ENCODE measurements at places on chromosomes 13 and 19. TPM values are rescaled to one million over a fixed set of nuclear protein-coding genes. Genes with fewer than 3 reads are reported as not detected.

DNA sequence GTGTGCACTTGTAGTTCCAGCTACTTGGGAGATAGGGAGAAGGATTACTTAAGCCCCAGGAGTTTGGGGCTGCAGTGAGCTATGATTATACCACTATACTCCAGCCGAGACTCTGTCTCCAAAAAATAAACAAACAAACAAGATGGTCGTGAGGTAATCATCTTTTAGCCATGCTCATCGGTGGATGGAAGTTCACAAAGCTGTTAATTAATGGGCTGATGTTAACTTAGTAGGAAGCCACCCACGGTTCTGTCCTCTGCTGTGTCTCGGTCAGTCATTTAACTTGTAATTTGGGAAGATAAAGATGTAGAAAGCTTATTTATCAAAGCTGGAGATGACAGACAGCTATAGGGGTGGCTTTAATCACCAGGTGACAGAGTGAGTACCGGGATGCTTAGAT is 64.9 kb downstream of the ARHGEF18 start:
- no peak for DNase-seq

DNA sequence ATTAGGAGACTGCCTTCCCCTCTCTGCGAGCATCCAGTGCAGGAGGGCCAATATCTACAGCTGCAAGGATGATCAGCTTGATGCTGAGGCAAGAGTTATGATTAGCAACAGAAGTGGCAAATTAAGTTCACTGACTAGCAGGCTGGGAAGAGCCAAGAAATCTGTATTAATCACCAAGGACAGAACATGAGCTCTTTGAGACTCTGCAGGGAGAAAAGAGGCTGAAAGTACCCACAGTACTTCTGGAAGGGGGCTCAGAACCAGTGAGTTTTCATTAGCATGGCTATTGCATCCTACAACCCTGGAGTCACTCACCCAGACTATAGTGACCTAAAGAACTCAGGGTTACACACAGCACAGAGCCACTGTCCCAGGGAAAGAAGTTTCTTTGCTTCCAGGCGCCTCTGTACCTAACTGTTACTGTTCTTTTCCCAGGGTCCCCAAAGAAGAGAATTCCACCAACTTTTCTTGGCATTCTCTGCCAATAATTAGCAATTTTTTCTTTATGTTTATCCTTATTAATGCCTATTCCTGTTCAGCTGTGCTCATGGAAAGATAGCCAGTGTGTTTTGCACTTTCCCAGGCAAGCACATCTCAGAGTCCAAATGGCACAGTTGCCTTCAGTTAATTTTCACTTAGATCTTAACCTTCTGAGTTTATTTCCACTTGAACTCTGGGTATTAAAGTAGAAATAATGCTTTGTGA is 25.8 kb upstream of the MEDAG start:
- no peak for DNase-seq

GRCh38 chr13:98267080-98267912 is 90.2 kb upstream of the RNF113B start:
- DNase-seq: no peak

DNA sequence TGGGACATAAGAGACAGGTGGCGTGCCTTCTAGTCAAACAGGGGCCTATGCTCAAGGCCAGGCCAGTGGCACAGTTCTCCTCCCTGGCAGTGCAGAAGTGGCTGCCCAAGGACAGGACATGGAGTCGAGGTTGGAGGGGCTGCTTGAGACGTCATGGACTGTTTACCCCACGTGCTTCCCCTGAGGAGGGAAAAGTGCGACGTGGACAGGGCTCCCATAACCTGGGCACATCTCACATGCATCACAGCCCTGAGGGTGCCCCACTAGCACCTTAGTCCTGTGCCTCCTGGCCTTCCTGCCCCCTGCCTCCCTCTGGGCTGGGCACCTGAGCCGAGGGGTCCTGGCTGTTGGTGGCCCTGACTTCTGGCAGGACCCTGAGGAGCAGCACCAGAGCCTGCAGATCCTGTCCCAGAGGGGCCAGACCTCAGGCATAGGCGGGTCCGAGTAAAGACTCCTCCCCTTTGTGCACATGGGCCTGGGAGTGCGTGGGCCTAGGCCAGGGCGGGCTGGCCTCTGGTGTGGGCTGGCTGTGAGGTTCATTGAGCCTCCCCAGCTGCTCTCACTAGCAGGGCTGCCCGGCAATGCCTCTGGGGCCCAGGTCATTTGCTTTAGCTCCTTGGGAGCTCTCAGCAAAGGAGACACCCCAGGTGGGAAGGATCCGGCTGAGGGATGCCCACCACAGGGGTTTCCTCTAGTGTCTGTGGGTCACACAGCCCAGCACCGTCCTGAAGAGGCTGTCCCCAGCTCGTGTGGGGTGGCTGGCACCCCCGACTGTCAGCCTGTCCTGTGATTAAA is 65.7 kb downstream of the CEBPG start:
- no peak for DNase-seq

- no peak for DNase-seq
Observed at GRCh38 chr13:39930544-39931444, 275.3 kb downstream of the COG6 start.

GRCh38 chr13:74004109-74004508 is 130.1 kb downstream of the KLF12 start:
- DNase-seq: no peak

DNA sequence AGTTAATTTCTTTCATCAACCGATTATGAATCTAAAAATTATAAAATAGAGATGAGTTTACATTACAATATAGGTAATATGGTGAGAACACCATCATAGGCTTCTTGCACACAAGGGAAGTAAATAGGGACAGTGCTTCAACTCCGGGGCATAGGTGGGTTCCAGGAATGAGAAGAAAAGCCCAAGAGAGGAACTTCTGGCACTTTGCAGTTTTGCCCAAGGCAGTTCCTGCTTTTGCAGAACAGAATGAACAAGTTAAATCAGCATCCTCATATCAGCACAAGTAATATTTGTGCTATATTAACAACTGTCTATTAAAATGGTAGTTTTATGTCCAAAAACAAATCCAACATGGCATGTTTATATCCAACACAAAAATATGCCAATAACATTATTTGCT is 60.1 kb downstream of the DACH1 start:
- no peak for DNase-seq

DNA sequence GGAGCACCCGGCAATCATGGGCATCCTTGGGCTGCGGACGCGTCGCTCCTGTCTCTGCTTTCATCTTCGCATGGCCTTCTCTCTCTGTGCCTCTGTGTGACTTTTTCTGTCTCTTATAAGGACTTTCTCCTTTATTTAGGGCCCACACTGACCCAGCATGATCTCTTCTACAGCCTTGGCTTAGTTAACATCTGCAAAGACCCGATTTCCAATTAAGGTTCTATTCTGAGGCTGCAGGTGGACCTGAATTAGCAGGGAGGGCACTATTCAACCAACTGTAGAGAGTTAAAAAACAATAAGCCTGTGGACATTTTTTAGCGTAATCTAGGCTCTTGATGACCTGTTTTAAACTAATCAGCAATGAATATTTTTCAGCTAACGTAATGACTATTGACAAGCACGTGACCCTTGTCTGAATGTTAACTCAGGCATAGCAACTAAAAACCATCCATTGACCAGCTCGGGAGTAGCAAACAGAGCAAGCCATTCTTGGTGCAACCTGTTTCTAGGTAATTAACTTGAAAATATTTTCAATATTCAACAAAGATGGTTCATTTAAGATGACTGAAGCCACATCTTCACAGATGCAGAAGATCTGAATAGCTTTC is 15.2 kb downstream of the F10 start:
- no peak for DNase-seq

GRCh38 chr13:99265821-99266426 is 7.7 kb upstream of the GPR18 start:
- no peak for DNase-seq

- no peak for DNase-seq
Observed at GRCh38 chr19:30017172-30017571, 75.1 kb downstream of the URI1 start.

- DNase-seq: no peak
Observed at GRCh38 chr19:11152318-11153062, 3.1 kb downstream of the SPC24 start.

DNA sequence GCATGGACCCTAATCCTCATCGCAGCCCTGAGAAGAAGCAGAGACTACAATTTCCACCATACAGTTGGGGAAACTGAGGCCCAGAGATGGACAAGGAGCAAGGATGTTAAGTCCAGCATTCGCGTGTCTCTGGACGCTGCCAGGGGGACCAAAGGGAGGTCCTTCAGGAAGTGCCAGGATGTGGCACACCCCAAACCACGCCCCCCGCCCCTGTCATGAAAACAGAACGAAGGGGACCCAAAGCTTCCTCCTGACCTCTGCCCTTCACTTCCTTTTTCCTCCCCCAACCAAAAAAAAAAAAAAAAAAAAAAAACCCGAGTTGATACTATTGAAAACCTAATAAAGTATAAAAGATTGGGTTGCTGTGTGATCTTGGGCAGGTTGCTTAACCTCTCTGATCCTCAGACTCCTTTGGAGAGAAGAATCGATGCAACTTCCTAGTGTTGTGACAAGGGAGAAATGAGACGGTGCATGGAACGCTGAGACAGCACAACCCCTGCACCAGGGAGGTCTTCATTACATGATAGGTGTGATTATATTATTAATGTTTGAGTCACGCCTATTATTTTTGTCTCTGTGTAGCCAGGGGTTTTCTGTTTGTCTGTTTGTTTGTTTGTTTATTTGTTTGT is 2.7 kb upstream of the ZBTB7A start:
- no peak for DNase-seq

DNA sequence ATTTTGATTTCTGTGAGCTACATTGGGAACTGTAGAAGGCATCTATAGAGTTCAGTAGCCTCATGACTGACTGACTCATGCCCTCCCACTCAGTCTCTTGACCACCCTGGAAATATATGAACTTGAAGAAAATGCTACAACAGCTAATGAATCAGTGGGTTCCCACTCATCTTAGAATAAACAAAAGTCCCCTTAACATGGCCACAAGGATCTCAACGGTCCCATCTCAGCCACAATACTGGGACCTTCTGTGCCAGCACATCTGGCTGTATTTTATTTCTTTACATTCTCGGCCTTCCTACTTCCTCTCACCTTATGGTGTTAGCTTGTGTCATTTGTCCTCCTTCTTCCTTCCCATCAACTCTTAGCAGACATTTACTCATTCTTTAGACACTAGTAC is 619.8 kb downstream of the DCT start:
- no peak for DNase-seq

DNA sequence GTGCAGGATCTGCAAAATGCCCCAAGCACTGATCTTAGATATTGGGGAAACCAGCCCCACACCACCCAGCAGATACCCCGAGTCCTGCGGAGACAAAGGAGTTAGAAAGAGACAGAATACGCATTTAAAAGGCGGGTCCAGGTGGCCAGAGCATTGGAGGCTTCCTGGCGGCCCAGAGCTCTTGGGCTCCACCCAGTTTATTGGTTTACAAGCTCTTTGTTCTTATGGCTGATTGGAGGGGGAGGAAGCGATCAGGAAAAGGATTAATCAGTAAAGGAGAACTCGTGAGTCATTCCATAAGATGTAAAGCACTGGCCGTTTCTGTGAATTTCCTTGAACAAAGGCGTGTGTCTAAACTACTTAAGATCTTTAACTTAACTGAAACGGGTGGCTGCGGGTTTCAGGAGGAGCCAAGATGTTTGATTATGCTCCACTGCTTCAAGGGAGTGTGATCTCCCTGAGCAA is 926 bp downstream of the ZNF587 start:
- DNase-seq: no peak

GRCh38 chr13:71751073-71751472 is 115.9 kb downstream of the DACH1 start:
- no peak for DNase-seq

GRCh38 chr19:45117671-45118070 is 24.7 kb downstream of the PPP1R37 start:
- no peak for DNase-seq

DNA sequence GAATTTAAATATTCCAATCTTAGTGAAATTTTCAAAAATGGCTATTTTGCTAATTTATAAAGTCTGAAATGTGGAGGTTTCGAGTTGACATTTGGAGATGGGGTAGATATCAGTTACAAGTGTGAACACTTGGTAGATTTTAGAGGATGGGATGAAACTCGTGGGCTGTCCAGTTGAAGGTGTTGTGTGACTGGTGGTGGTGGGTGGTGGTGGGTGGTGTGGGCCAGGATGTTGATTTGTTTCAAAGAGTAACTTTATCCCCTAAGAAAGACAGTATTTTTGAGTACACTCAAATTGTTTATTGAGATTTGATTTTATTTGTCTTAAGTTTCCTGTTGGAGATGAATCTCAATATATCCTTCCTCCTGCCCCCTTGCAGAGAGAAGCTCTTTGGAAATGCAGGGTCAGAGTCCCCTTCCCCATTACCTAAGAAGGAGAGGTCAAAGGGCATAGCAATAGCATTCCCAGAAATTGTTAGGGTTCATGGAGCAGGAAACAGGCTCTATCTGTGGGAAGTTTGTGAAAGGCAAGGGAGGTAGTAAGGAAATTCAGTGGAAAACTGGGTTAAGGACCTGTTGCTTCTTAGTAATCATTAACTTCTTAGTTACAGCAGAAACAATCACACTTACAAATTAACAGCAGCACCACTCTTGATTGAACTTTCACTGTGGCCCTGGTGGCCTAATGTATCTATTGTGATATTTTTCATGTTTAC is 133.6 kb upstream of the RNF113B start:
- no peak for DNase-seq

GRCh38 chr13:73075546-73075945 is 16.7 kb downstream of the KLF5 start:
- DNase-seq: no peak

DNA sequence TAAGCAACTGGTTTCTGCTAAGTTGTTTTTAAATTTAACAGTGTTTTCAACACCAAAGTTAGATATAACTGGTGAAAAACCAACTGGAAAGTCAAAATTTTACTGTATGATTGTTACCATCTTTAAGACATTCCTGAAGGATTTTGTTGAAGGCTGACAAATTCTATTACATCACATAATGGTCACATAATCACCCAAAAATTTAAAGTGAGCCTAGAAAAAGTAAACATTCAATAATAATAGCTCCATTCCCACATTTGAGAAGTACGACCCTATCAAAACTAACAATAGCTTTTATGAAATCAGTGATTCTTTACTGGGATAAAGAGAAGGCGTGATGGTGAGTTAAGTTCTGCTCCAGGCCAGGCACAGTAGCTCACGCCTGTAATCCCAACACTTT is 51.6 kb downstream of the USP12 start:
- DNase-seq: no peak

Gene ZNF850
- 3.2 TPM for polyA plus RNA-seq

Gene ZNF135
- 22.1 TPM for polyA plus RNA-seq

Gene DHDH
- polyA plus RNA-seq: 6.5 TPM

Gene KCNN4
- polyA plus RNA-seq: 0.96 TPM

Gene PEG3
- 256 TPM for polyA plus RNA-seq

Gene MAG
- 3.6 TPM for polyA plus RNA-seq

Measured in left renal pelvis (tissue), 4 donors.